ENCODE measurements at places on chromosomes 7 and 10. TPM values are rescaled to one million over a fixed set of nuclear protein-coding genes. Genes with fewer than 3 reads are reported as not detected.

Gene CASTOR2
- total RNA-seq = 8.3 TPM

Gene ERVW-1
- total RNA-seq = 0.20 TPM

Gene NOC3L
- 27.5 TPM for total RNA-seq

Gene CLEC5A
- total RNA-seq = 3.8 TPM

Gene PIK3CG
- 4.7 TPM for total RNA-seq

Gene NODAL
- not detected for total RNA-seq

DNA sequence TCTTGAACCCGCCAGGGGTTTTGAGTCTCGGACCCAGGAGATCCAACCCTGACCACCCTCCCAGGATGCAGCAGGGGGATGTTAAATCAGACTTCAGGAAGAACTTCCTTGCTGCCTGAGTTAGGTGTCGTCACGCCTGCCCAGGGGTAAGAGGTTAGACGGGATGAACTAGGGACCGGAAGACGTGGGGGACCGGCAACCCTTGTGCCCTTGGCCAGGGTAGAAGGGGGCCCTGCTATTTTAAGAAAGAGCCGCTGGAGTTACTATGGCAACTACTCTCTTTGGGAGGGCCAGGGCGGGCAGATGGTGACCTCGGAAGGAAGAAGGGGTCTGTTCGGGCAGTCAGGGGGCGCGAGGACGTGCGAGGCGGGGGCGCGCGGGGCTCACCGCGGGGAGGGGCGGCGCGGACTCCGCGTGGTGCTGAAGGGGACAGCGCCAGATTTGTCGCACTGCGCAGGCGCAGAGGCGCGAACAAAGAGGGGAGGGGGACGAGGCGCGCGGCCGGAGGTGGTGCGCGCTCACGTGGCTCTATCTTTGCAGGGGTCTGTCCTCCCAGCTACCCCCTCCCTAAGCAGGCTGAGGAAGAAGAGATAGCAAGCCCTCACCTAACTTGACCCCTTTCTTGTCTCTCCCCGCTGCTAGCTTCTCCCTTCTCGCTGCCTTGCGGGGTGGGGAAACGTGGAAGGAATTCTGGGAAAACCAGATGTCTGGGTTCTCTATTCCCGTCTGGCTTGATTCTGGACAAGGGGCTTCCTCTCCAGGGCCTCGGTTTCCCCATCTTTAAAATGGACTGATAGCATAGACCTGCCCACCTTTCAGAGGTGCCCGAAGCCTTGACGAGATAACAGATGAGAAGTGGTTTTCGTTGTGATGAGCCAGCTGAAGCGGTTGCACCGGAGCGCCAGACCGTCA, 940 bp upstream of the PSD start:
- no peak for DNase-seq

- no peak for DNase-seq
These were observed 92.7 kb downstream of the CDK14 start for GRCh38 chr7:90688810-90689209.

- DNase-seq = no peak
These were observed 22.7 kb downstream of the PITRM1 start for GRCh38 chr10:3149918-3150317.

DNA sequence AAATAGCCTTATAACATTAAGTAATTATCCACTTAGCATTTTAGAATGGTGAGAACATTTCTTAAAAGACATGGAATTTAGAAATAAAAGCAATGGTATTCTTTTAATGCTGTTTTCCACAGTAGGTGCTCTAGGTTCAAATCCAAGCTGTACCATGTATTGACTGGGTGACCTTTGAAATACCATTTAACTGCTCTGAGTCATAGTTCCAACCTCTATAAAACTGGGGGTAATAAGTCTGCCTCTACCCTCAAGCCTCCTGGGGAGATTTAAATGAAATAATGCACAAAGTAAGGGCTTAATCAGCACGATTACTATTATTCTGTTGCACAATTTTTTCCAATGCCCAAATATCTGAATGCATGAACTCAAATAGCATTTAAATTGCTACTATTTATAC, 236.4 kb upstream of the CCDC6 start:
- DNase-seq = no peak

DNA sequence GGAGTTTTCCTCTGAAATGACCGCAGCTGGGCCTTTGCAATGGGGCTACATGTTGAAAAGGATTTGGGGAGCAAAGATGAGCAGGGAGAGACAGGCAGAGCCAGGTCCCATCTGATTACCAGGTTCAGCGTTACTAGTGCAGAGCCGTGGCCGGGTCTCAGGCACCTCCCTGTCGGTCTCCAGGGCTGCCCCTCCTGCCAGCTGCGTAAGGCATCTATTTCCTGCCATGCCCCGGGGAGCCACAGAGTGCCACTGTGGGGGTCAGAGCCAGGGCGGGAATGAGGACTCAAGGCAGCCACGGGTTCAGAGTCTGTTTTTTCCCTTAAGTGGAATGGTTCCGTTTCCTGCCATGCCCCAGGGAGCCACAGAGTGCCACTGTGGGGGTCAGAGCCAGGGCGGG, 382.6 kb upstream of the SHH start:
- DNase-seq = no peak

DNA sequence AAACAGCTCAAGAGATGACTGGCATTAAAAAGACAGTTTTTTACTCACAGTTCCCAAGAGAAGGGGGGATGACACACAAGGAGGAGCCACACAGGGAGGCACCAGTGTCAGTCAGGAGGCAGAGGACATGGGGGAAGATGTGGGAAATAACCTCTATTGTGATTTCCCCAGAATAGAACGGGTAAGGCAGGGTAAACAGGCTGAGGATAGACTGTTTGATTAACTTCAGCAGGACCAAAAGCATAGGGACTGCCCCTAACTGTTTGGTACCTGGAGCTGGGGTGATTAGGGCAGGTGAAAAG, 60.7 kb downstream of the RAPGEF5 start:
- no peak for DNase-seq

- no peak for DNase-seq
These were observed 19.7 kb upstream of the RHOBTB1 start for GRCh38 chr10:60963441-60964256.

- DNase-seq = no peak
These were observed 64.9 kb downstream of the INSIG1 start for GRCh38 chr7:155362380-155363145.

GRCh38 chr7:44084701-44085100, 2.4 kb upstream of the POLM start:
- DNase-seq = no peak

GRCh38 chr10:31593124-31593523, 274.1 kb downstream of the ZEB1 start:
- no peak for DNase-seq

DNA sequence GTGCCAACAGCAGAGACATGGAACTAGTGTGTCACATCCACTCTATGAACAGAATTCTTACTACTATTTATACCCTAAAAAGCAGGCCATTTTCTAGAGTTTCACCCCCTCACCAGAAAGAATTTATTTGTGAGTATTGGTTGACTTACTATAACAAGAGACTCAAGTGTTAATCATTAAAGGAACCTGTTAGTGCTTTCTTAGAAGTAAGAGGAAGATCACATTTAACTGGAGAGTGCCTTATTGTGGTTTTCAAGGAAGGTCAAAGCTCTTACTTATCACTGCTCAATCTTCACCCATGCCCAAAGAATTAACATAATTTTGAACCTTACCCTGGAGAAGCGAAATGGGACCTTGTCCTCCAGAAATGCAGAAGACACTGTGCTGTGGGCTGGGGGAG, 169.3 kb upstream of the PRSS1 start:
- no peak for DNase-seq

- no peak for DNase-seq
These were observed 23.8 kb downstream of the ZMIZ2 start for GRCh38 chr7:44772440-44772839.

DNA sequence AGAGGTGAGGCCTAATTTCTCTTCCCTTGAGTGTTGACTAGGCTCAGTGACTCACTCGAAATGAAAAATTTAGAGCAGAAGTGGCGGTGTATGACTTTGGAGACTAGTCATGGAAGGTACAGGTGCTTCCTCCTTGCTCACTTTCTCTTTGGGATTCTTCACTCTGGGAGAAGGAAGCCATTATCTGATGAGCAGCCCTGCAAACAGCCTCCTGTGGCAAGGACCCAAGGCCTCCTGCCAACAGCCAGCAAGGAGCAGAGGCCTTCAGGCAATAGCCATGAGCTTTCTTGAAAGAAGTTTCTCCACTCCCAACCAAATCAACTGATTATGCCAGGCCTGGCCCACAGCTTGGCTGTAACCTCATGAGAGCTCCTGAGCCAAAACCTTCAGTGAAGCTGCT, 369.6 kb upstream of the VWC2 start:
- DNase-seq = no peak

- DNase-seq = no peak
These were observed 5.4 kb downstream of the POP7 start for GRCh38 chr7:100711369-100711768.

DNA sequence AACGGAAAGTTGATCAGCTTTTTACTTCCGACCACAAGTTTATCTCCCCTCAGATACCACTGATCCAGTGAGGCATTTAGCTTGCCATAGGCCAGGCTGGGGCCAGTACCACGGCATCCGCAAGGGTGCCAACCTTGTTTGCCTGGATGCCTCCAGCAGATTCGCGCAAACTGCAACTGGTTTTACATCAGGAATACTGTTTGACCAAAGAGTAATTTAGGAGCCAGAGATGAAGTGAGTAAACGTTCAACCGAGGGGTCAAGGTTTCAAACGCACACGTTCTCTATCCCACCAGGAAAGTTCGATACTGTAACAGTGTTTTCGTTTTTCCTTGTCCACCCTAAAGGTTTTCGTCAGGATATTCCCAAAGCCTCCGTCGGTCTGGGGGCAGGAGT, 266 bp upstream of the MDFIC start:
- no peak for DNase-seq

- peak; percentile 2 for DNase-seq
These were observed 174.4 kb upstream of the PLXNA4 start for GRCh38 chr7:132750530-132751217.

DNA sequence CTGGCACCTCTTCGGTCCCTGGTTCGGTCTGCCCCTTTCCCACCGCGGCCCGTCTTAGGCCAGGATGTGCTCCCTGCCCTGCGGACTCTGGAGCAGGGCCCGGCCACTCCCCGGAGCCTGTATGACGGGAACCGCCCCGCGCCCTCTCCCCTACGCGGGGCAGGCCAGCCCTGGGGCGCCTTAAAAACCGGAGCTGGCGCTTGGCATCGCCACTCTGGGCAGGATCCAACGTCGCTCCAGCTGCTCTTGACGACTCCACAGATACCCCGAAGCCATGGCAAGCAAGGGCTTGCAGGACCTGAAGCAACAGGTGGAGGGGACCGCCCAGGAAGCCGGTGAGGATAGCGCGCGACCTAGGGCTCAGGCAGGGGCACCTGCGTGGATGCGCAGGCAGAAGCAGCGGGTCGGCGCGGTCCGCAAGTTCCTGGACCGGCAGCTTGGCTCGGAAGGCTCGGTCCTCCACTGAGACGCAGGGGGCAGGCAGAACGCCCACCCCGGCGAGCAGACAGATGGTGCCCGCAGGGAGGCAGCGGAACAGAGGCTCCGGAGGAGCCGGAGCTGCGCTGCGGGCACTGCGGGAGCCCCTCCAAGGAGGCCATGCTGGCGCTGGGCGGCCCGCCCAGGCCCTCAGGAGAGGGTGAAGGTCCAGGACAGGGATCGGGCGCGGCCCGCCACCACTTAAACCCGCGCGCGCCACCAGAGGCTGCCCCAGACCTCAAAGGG, at the start of gene ADIRF:
Gene ADIRF (plus strand): TSS at position 212 of the 723 bp plus-strand sequence. CDS start 63 bp downstream, at position 275.
- no peak for DNase-seq

DNA sequence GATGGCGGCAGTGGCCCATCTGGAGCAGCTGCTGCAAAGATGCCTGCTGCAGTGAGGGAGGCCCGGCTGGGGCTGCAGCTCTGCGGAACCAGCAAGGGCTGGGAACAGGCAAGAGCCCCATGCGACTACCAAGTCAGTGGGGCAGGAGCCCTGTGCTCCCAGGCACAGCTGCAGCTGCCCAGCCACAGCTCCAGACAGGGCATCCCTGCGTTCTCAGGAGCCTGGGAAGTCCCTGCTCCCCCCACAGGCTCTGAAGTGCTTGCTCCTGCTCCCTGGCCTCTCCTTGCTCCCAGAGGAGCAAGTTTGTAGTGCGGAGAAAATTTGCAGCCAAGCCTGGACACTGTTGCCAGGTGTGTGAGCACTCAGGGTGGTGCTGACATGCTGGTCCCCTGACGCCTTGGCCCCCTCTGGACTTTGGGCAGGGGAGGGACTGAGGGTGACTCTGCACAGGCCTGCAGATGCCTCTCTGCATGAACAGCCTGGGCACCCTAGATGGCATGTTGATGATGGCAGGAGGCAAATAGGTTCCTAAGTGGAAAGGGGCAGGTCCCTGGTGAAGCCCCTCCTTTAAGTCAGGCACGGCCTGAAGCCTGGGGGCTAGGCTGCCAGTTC, 105.6 kb downstream of the LYZL1 start:
- DNase-seq = no peak

GRCh38 chr10:125158601-125159485, 1.5 kb downstream of the CTBP2 start:
- no peak for DNase-seq

- DNase-seq = no peak
These were observed 779 bp upstream of the ADCK2 start for GRCh38 chr7:140671966-140672365.

GRCh38 chr10:124197371-124198124, 104.2 kb upstream of the CHST15 start:
- peak; percentile 52 for DNase-seq

DNA sequence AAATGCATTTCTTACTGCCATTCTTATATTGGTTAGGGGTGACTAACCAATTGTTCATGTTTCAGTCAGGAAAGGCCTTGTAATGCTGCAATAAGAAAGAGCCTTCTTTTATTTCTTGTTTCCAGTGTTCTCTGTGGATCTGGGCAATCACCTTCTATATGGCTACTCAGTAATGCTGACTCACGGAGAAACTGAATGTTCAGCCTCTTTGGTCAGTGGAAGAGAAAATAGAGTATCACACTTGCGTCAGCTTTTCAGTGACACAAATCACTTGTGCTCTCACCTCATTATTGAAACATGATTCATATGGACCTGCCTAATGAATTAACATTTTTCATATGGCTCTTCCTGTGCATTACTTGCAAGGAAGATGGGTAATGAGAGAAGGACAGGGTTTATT, 243.9 kb upstream of the POT1 start:
- no peak for DNase-seq
